ENCODE measurements at places on chromosomes 7 and 10. TPM values are rescaled to one million over a fixed set of nuclear protein-coding genes. Genes with fewer than 3 reads are reported as not detected.

NANOS1 gene
- total RNA-seq = 1.2 TPM

DNA sequence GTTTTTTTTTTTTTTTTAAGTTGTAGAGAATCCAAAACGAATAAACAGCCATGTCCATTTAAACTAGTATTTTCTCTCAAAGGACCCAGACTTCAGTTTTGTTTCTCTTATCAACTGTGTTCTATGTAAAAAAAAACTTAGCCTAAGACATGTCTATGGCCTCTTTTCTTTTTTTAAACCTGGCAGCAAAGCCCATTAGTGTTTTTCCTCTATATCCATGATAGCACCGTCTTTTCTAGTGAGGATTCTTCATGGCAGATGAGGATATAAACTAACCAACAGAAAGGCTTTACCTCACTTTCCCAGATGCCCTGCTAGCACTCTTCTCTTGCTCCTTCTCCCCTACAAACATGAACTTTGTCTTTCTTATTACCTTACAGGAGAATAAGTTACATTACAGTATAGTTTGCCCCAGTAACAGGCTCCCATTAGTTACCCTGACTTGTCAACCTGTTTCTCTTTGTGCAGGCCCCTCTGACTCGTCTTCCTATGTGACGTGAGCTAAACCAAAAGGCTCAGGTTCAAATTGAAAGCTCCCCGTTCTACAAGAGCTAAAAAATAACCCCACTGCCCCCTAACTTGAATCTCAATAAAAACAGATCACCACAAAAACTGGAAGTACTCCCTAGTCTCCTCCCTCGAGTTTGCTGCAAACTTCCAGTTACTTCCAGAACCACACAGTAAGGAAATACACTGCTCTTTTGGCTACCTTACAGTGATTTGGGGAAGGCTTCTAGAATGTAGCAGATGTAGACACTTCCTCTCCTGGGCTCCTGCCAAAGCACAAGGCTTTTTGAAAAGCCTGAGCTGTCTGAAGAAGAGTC lies 20.1 kb downstream of the P4HA1 start:
- no peak for DNase-seq

GRCh38 chr7:153902862-153903261 lies 149.3 kb upstream of the DPP6 start:
- DNase-seq = no peak

GRCh38 chr7:55593515-55594318 lies 21.4 kb upstream of the VOPP1 start:
- DNase-seq = peak; percentile 80
